Spleen (tissue), 13 donors: ENCODE measurements at places on chromosomes 11 and 22. TPM values are rescaled to one million over a fixed set of nuclear protein-coding genes. Genes with fewer than 3 reads are reported as not detected.

DNA sequence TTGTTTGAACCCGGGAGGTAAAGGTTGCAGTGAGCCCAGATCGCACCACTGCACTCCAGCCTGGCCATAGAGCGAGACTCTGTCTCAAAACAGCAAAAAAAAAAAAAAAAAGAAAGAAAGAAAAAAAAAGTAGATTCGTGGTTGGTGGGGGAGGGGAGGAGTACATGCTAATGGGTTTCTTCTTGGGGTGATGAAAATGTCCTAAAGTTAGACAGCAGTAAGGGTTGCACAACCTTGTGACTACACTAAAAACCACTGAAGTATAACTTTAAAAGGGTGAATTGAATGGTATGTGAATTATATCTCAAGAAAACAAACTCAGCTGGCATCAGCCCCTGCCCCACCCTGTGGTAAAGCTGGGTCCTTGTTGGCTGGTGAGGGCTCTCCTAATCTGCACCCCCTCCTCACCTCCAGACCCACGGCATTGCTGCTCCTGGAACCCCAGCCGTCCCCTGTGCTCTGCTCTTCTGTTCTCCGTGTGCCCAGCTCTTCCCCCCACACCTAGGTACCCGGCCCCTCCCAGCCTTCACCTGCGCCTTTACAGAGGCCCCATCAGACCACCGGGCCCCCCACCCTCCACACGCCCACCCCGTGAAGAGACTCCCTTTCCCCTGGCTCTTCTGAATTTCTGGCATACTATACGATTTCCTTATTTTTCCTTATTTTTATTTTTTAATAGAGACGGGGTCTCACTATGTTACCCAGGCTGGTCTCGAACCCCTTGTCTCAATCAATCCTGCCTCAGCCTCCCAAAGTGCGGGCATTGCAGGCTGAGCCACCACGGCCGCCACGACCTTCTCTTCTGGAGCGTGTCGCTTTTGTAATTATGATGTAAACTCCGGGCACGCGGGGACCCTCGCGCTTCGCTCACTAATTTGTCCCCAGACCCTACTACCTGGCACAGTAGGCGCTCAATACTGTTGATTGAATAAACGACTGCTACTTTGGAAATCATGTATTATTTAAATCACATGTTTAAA is 924 bp upstream of the FADD start:
- H3K4me3 ChIP-seq: peak overlapping the region; percentile 99
- H3K27me3 ChIP-seq: no peaks in the 10 kb centered on the region
- peaks cover 19% of the 10 kb centered on the region for H3K36me3 ChIP-seq
- peak; percentile 82 for DNase-seq

DNA sequence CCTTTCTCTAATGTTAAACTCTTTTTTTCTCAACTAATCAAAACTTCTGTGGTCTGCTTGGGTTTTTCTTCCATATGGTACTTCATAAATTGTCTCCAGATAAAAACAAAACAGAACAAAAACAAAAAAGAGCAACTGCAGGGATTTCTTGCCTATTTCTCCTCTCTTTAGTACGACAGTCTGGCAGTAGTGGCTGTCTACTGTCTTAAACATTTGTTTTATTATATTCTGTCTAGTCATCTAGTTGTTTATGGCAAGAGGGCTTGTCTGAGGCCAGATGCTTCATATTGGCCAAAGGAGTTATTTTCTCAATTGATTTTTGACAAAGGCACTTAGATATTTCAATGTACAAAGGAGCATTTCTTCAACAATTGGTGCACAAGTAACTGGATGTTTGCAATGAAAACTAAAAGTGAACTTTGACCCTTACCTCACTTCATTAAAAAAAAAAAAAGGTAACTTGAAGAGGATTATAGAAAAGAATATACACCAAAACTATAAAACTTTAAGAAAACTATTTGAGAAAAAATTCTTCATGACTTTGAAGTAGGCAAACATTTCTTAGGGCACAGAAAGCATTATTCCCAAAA is 404.2 kb downstream of the LUZP2 start:
- no peaks in the 10 kb centered on the region for H3K36me3 ChIP-seq
- H3K4me3 ChIP-seq: no peak overlapping the region

- H3K27ac ChIP-seq: no peak overlapping the region
- no peaks in the 10 kb centered on the region for H3K36me3 ChIP-seq
- no peak for DNase-seq
- H3K4me1 ChIP-seq: no peaks in the 10 kb centered on the region
- no peak overlapping the region for H3K4me3 ChIP-seq
Observed at GRCh38 chr11:1618231-1618630, 3.7 kb downstream of the KRTAP5-4 start.

DNA sequence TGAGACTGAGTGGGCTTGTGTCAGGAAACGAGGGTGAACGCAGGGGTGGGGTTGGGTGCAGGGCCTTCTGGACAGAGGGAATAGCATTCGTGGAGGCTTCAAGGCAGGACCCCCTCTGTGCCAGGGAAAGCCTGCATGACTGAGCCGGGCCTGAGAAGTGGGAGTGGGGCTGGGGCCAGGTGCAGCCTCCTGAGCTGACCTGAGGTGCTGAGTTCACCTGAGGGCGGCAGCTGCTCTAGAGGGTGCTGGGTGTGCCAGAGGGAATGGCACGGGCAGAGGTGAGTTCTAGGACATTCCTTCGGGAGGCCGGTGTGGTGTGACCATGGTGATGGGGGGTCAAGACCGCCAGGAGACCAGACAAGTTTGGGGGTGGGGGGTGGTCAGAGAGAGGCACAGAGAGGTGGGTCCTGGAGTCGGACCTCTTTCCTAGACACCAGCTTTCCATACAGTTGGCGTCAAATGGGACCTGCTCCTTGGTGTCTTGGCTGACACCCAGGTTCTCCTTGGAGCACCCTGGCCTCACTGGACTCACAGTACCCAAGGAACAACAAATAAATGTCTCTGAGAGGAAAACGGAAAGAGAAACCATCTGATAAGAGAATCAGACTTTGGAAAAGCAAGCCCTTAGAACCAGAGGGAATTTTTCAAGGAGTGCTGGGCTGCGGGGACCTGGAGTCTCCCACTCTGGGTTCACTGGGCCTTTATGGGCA is 7.7 kb downstream of the MPPED1 start:
- H3K36me3 ChIP-seq: no peaks in the 10 kb centered on the region
- H3K27me3 ChIP-seq: peaks cover 21% of the 10 kb centered on the region
- H3K4me3 ChIP-seq: no peak overlapping the region

DNA sequence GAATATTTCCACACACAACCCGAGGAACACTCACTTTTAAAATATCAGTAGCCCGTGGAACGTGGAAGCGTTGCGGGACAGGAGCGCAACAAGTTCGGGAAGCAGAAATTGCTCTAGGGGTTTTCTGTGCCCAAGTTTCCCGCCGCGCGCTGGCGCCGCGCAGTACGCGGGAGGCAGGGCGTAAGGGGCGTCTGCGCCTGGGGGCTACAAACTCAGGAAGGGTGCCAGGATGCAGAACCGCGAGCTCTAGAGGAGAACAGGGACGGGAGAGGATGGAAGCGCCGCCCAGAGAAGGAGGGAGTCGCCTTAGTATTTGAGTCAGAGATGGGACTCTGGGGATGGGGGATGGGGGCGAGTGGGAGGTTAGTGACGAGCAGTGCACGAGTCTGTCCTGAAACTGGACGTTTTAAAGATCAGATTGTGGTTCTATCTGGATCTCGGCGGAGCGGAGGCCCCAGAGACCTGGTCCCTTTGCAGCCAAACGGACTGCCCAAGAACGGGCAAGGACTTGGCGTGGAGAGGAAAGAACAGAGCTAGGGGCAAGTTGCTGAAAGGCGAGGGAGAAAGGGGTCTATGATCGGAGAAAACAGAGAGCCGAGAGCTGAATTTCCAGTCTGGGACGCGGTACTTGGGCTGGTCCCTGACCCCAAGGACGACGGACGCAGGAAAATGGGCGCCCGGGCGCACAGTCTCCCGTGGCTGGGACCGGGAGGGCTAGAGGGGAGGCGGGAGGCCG is 4.7 kb downstream of the BSX start:
- H3K27me3 ChIP-seq: peaks cover 84% of the 10 kb centered on the region
- peak overlapping the region; percentile 7 for H3K4me3 ChIP-seq
- no peak for DNase-seq
- H3K36me3 ChIP-seq: no peaks in the 10 kb centered on the region
- H3K4me1 ChIP-seq: peaks cover 23% of the 10 kb centered on the region

DNA sequence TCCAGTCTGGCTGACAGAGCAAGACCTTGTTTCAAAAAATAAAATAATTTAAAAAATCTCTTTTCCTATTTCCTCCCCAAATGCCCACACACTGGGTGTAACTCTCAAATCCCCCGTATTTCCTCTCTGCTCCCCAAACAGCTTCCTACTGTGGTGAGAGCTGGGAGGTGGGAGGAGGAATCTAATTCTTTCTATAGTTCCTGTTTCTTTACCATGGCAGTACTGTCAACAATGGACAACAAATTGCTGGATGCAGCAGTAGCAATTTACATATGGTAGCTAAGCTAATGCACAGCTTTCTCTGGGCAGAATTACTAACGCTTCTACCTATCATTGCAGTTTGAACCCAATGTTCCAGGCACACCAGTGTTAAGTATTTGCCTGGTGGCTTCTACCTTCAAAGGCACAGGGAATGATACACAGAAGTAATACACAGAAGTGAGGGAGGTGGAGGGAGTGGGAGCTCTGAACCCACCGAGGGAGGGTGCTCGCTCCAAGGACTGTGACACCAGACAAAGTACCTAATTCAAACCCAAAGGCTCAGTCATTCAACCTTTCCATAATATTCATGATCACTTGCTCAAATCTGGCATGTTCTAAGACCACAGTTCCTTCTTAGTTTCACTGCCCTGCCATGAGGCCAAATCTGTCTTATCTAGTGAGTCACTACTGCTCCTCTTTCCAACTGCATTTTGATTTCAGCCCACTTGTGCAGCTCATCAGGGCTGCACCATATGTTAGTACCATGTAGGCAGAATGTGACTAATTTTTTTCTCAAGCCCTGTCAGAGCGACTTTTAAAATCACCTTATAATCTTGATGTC is 37.9 kb downstream of the CELF1 start:
- H3K27me3 ChIP-seq: no peaks in the 10 kb centered on the region
- H3K4me3 ChIP-seq: no peak overlapping the region
- DNase-seq: no peak
- H3K36me3 ChIP-seq: no peaks in the 10 kb centered on the region
- H3K27ac ChIP-seq: peak overlapping the region; percentile 10

GRCh38 chr22:19143967-19144400 is 467 bp downstream of the ESS2 start:
- peaks cover 23% of the 10 kb centered on the region for H3K4me1 ChIP-seq
- H3K4me3 ChIP-seq: peak overlapping the region; percentile 69
- H3K36me3 ChIP-seq: peaks cover 39% of the 10 kb centered on the region
- peaks cover 15% of the 10 kb centered on the region for H3K27me3 ChIP-seq
- peak; percentile 74 for DNase-seq

Gene MYBPC3
- total RNA-seq: 4.7 TPM
